ENCODE measurements at places on chromosomes 2 and 18.

GRCh38 chr2:157327200-157327599 is 1.6 kb upstream of the ERMN start:
- DNase-seq, result no peak

DNA sequence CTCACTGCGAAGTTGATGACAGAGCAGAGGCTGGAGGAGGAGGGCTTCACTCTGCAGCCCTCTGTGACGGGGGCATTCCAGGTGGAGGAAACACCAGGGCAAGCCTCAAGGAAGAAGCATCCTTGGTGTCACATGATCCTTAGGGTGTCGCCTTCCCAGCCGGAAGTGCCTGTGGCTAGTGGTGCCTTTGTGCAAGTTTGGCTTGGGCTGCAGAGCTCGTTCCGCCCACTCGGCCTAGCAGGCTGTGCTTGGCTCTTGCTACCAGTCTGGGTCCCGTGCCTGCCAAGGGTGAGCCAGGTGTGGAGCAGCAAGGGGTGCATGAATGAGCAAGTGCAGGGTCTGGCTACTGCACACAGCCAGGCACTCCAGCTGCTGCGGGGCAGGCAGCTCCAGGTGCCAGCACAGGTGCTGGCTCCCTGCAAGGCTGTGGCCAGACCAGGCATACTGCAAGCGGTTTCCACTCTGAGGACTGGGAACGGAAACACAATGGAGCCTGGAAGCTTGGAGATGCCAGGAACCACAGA is 325.3 kb upstream of the SMIM21 start:
- DNase-seq, result no peak

- DNase-seq, result no peak
Measured at GRCh38 chr2:187644981-187645380, 90.7 kb upstream of the TFPI start.

- DNase-seq, result no peak
Measured at GRCh38 chr2:231535961-231536360, 5.7 kb upstream of the NMUR1 start.

- DNase-seq, result no peak
Measured at GRCh38 chr18:58898010-58898799, 33.5 kb downstream of the ZNF532 start.

GRCh38 chr2:205483095-205483494 is 199.2 kb upstream of the NRP2 start:
- DNase-seq, result no peak

DNA sequence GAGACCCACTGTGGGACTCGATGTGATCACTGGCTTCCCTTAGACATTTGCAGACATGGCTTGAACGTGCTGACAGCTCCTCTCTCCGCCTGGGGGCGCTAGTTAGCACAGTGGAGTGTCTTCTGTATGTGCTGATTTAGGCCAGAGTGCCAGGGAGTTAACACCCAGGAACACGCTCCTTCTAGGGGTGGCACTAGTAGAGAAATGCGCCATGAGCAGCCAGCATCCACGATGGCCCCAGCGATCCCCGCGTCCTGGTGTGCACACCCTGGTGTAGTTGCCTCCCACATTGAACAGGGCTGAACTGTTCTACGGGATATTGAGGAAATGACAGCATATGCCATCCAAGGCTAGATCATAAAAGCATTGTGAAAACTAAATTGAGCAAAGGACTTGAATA is 11.4 kb upstream of the NMUR1 start:
- DNase-seq, result peak; percentile 39

GRCh38 chr18:74459889-74460288 is 2.8 kb upstream of the DIPK1C start:
- peak; percentile 47 for DNase-seq

All from DMS53 (cell line).